ENCODE measurements at places on chromosomes 2 and 18. TPM values are rescaled to one million over a fixed set of nuclear protein-coding genes. Genes with fewer than 3 reads are reported as not detected.

GRCh38 chr2:85355521-85355920 is 952 bp downstream of the ELMOD3 start:
- DNase-seq = no peak

Gene INHA
- 1.5 TPM for total RNA-seq

GRCh38 chr2:233210843-233211547 is 40.5 kb upstream of the ATG16L1 start:
- DNase-seq = peak; percentile 81

- no peak for DNase-seq
These were observed 8.6 kb upstream of the ME2 start for GRCh38 chr18:50870138-50870845.

Gene PLB1
- total RNA-seq = 3.3 TPM

Gene LYPD1
- total RNA-seq = not detected

- no peak for DNase-seq
These were observed 273.8 kb downstream of the TRIB2 start for GRCh38 chr2:12990523-12990922.

- no peak for DNase-seq
These were observed 20.1 kb downstream of the OTOF start for GRCh38 chr2:26457695-26458364.

GRCh38 chr18:60555625-60556024 is 183.1 kb upstream of the MC4R start:
- no peak for DNase-seq

Gene FBXO15
- total RNA-seq = not detected

GRCh38 chr2:241269707-241270520 is 45.6 kb downstream of the HDLBP start:
- DNase-seq = no peak

Gene DTNA
- 140 TPM for total RNA-seq

Gene RIT2
- not detected for total RNA-seq

- no peak for DNase-seq
These were observed 817.8 kb upstream of the FAM98A start for GRCh38 chr2:34416856-34417255.

DNA sequence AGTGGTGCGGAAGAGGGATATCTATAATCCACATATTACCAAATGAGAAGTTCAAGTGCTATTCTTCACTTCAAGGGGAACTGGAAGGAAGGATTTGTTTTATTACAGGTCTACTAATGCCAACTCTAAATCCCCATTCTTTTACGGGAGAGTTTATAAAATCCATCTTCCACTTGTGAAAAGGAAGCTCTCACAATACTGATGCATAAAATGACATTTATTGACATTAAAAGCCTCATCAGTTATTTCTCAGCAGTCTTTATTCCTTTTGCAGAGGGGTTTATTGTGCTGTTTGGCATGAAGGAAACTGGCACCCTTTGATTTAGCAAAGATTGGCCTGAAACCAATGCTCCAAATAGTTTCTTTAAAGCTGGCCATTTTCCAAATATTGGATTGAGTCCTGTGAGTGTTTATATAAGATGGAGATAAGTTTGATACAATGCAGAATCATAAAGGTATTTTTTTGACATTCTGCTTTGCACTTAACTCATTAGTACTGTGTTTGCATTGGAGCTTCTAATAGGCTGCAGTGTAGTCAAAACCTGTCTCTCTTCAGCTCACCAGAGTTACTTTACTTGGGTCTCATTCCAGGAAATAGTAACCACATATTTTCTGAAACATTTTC is 26.6 kb downstream of the LRP1B start:
- DNase-seq = no peak

- no peak for DNase-seq
These were observed 12.3 kb downstream of the B3GNT2 start for GRCh38 chr2:62208074-62208757.

Gene DUSP19
- total RNA-seq = 12.1 TPM

- no peak for DNase-seq
These were observed 8.1 kb downstream of the EMILIN2 start for GRCh38 chr18:2854875-2855274.
